ENCODE measurements at places on chromosomes 1 and 21.

GRCh38 chr1:54380290-54380882 is 25.8 kb downstream of the SSBP3 start:
- DNase-seq, result no peak

DNA sequence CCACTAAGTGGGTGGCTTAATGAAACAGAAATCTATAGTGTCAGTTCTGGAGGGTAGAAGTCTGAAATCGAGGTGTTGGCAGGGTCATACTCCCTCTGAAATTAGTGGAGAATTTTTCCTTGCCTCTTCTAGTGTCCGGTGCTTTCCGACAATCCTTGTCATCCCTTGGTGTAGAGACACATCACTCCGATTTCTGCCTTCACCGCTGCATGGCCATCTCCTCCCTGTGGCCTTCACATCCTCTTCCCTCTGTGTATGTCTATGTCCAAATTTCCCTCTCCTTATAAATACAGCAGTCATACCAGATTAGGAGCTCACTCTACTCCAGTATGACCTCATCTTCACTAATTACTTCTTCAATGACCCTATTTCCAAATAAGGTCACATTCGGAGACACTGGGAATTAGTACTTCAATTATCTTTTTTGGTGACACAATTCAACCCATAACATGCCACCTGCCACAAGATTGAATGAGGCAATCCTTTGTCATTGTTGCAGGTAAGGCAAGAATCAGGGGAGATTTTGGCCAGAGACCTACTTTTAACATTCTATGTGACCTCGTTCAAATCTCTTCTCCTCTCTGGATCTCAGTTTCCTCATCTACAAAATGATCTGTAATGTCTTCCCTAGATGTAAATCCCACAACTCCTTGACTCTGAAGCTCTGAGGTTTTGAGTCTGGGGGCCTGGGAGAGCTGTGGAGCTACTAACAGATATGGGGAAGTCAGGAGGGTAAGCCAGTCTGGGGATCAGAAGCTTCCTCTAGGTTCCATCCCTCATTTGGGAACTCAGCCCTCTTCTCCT is 16.1 kb downstream of the NAV1 start:
- DNase-seq, result no peak

DNA sequence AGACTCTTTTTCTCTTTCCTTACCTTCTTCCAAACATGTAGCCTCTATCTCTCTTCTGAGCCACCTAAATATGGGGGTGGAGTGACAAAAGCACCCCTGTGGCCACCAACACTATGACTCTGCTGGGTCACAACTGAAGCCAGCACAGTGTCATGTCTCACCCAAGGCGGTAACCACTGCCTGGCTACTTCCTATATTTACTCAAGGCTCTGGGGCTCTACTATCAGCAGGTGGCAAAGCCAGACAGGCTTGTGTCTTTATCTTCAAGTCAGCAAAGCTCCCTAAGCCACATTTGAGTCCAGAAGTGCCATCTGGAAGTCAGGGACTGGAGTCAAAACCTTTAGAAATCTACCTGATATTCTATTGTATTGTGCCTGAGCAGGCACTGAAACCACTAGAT is 1515.2 kb downstream of the PLA2G4A start:
- no peak for DNase-seq

- DNase-seq, result no peak
Measured at GRCh38 chr21:35651196-35651595, 409.1 kb downstream of the SETD4 start.

DNA sequence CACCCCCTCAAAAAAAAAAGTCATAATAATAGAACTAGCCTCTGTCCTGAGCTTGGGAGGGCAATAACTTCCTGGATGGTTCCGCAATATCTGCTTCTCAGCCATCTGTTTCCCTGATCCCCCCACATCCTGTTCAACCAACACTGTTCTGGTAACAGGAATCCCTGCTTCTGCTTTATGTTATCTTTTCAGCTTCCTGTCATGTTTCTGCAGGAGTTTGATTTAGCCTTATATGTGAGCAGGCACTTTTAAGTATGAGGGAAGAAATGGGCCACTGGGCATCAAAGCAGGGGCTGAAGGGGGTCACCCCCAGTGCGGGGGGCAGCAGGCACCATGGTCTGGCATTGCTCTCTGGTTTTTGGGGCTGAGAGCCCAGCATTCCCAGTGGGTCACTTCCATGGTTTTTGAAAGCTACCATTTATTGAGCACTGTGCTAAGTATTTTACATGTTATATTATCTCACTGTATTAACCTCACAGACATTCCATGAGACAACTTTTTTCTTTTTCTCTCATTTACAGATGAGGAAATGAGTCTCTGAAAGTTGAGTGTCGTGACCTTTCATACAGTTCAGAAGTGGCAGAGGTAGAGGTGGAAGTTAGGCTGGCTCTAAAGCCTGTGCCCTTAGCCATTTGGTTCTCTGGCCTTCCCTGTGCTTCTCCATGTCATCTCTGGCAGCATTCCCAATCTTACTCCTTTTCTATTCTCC is 61.9 kb downstream of the DNTTIP2 start:
- DNase-seq, result no peak

- peak; percentile 66 for DNase-seq
Measured at GRCh38 chr1:2212532-2213491, 15.3 kb upstream of the SKI start.

DNA sequence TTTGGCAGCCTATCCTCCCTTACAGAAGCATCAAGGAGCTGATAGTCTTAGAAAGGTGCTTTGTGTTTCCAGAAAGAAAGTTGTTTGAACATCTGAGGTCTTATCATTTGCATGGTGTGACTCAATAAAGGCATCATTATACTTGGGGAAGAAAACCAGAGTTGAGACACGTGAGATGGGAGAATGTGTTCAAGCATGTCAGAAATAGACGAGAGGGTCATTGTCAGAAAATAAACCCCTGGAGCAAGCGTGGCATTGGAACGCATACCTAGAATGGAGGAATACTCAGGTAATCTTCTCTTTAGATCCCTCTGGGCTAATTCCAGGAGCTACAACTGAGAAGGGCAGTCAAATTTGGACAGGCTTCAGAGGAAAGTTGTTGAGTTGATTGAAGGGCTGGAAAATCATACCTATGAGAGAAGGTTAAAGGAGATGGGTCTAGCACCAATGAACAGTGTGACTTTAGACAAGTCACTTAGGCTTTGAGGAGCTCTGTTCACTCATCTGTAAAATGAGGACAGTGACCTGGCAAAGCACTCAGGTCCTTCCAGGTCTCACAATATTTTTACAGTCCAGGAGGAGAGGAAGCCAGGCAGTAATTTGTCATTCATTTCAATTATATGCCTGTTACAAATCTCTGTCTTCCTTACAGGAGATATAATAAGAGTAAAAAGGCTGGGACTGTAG is 101.3 kb upstream of the C1orf21 start:
- no peak for DNase-seq

DNA sequence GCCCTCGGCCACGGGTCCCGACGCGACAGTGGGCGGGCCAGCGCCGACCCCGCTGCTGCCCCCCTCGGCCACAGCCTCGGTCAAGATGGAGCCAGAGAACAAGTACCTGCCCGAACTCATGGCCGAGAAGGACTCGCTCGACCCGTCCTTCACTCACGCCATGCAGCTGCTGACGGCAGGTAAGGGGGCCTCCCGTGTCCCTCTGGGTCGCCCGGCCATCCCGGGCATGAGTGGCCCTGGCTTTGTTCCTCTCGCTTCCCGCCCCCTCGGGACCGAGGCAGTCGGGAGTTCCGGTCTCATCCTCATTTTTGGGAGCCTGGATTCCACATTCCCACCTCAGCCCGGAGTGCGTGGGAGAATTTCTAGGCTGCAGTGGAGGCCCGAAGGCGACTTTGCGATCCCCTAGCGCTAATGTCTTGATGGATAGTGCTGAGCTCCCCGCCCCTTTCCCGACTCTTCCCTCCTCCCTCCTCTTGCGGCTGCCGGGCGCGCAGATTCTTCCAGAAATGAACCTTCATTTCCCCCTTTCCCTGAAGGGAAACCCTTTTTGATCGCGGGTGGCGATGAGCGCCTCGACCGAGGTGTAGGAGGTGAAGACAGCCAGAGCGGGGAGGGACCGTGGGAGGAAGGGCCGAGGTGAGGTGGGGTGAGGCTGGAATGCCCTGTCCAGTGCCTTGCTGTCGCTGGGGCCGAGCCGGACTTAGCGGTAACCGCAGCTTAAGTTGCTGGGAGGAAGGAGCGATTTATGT is 705 bp downstream of the KHDRBS1 start:
- peak; percentile 62 for DNase-seq

- no peak for DNase-seq
Measured at GRCh38 chr1:61807606-61808140, 65.4 kb downstream of the PATJ start.

- peak; percentile 60 for DNase-seq
Measured at GRCh38 chr1:201119206-201120197, 7.3 kb upstream of the CACNA1S start.

DNA sequence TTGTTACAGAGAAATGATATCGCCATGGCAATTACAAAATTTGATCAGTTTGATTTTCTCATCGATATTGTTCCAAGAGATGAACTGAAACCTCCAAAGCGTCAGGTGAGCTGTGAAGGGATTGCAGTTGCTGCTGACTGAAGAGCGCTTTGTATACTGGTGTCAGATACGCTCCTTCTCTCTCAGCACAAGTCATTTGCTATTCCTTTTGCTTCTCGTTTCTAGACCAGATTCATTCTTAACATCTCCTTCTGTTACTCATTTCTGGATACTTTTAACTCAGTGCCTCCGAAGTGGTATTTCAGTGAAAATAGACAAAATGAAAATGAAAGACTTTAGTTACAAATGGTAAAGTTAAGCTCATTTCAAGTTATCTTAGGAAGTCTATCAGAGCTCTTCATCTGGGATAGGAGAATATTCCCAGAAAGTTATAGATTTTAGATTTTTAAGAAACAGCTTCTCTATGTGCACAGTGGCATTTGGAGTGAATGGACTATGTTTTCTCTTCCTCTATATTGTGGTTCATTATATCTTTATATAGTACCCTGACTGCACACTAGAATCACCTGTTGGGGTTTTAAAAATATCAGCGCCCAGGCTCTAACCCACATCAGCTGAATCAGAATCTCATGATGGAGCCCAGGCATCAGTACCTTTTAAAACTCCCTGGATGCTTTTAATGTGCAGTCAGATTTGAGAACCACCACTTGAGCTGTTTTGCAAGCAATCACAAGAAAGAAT is 30.3 kb upstream of the KCNQ4 start:
- no peak for DNase-seq

- DNase-seq, result no peak
Measured at GRCh38 chr1:41587791-41588190, 103.3 kb upstream of the EDN2 start.

DNA sequence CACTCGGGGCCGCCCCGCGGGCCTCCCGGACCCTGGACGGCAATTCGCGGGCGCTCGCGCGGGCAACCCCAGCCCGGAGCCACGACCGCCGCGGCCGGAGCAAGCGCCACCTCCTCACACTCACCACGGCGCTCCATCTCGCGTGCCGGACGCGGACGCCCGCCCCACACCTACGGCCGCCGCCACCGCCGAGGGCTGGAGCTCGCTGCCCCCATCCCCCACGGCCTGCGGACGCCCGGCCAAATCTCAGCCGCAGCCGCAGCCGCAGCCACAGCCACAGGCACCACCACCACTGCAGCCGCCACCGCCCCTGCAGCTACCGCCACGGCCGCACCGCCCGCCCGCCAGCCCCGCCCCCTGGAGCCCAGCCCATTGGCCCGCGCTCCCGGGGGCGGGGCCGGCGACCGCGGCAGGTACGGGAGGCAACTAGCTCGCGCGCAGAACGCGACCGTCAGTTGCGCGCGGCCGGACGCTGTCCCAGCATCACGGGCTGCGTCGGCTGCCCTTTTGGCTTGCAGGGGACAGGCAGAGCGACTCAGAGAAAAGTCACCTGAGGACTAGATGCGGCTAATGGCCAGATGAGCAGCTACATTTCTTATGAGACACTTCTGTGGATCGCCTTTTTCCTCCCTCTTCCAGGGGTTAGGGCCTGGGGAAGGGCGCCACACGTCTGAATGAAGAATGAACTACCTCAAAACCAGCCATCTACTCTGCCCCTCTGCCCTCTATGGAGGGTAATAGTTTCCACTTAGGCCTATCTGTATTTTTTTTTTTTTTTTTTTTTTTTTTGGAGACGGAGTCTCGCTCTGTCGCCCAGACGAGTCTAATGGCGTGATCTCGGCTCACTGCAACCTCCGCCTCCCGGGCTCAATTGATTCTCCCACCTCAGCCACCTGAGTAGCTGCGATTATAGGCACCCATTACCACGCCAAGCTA is at the start of gene ARHGAP29:
TSS of gene ARHGAP29 (minus strand) at position 294 of the 936 bp plus-strand sequence. CDS start 5,973 bp downstream, outside the sequence.
- peak; percentile 50 for DNase-seq

DNA sequence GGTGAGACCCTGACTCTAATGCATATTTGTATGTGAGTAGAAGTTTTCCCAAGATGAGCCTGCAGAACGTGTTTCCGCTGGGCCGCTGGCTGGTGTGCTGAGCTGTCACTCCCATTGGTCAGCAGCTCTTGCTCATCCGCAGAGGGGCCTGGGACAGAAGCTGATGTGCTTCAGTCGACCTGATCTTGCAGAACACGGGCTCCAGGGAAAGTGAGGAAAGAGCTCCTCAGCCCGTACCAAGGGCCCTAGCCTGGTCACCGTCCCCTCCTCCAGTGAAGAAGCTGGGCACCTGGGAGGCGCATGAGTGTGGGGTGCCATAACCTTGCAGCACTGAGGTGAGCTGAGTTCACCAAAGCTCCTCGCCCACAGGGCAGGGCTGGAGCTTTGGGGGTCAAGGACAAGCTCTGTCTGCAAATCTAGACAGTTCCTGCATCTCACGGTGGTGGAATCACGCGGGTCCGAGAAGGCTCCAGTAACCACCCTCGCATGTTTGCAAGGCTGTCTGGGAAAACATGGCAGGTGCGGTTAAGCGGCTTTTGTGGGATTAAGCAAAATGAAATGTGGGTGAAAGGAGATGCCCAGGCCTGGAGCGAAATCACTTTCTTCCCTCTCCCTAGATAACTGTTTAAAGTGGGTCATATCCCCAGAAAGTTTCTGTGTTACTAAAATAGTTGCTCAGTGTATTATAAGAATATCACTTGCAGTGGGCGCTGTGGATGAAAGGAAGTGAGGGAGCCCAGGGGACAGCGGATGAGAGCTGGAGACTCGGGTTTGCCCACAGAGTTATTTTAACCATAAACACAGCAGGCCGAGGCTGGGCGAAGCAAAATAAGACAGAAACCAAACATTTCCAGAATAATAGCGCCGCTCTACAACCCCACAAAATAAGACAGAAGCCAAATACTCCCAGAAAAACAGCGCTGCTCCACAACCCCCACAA is 33.1 kb upstream of the LRRC3 start:
- DNase-seq, result no peak

DNA sequence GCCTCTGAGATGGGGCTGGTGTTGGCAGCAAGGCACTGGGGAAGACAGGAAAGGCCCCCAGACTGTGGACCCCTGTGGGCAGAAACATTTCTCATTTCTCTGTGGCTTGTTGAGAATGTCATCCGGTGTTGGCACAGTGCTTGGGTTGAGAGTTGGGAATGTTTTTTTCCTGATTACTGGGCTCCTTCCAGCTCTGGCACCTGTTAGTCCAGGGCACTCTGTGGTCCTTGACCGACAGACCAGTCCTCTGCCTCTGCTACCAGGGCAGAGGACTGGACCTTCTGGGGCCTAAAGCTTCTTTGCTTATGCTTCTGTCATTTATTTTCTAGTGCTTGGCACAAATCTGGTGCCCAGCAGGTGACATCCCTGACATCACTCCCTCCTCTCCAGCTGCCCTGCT is 4.8 kb upstream of the SPRR5 start:
- DNase-seq, result no peak

Measured in RKO (cell line).